Stimulated activated memory B cell treated with anti-CD40 and anti-IgM and Interleukin-4, amounts not matched to agents 10 μg/mL and 1 μg/mL and 100 μg/mL, for 72 hours (primary cell): ENCODE measurements at places on chromosomes 1 and 21.

GRCh38 chr1:45177452-45177851, 29.0 kb downstream of the ZSWIM5 start:
- no peak overlapping the region for H3K4me3 ChIP-seq
- H3K4me1 ChIP-seq: no peaks in the 10 kb centered on the region
- no peak overlapping the region for H3K27ac ChIP-seq
- ATAC-seq: no peak
- H3K27me3 ChIP-seq: peaks cover 11% of the 10 kb centered on the region
- H3K36me3 ChIP-seq: no peaks in the 10 kb centered on the region

DNA sequence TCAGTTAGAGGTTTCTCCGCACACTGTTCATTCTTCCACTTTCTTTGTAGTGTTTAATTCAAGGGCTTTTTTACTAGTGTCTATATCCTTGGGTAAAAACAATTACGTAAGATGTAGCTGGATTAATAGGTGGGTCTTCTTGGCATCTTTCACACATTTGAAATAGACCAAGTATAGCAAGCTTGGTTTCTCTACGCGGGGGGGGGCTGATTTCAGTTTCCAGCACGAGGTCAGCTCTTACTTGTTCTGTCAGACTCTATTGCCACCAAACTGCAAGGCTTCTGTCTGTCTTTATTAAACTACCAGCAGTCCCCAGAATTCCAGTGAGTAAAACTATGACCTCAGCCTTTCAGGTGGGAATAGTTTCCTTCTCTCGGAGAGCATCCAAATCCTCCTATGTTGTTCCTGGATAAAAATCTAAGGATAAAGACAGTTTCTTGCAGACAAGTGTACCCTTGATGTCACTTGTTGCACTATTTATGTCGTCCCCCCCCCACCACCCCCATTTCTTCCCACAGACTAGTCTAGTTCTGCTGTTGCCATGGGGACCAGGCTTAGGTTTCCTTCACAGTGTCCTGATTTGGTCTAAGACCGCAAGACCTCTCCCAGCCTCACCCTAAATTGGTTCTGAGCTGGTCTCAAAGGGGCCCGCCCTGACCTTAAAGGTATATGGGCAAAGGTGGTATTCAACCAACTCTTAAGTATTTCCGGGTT, 17.0 kb downstream of the SPATA46 start:
- H3K4me1 ChIP-seq: peaks cover 8% of the 10 kb centered on the region
- H3K4me3 ChIP-seq: no peak overlapping the region
- no peak for ATAC-seq
- H3K27me3 ChIP-seq: peaks cover 49% of the 10 kb centered on the region
- no peaks in the 10 kb centered on the region for H3K36me3 ChIP-seq
- H3K27ac ChIP-seq: no peak overlapping the region

DNA sequence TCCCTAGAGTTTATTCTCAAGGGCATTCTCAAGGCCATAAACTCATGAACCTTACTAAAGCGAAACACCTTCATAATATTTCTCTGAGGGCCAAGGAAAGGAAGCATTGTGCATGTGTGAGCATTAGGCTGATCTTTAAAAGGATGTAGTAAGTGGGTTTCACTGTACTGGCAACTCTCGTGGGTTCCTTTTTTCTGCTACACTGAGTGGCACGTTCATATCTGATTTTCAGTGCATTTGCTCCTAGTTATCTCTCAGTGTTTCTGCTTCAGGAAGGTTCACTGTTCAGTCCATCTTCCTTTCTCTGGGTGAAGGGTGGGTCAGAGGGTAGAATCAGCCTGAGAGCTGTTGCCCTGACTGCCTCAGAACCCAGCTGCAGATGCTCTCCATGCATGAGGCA, 192.8 kb upstream of the ADGRL2 start:
- H3K27me3 ChIP-seq: no peaks in the 10 kb centered on the region
- no peaks in the 10 kb centered on the region for H3K36me3 ChIP-seq
- H3K27ac ChIP-seq: no peak overlapping the region
- ATAC-seq: peak; percentile 31
- H3K4me1 ChIP-seq: no peaks in the 10 kb centered on the region

DNA sequence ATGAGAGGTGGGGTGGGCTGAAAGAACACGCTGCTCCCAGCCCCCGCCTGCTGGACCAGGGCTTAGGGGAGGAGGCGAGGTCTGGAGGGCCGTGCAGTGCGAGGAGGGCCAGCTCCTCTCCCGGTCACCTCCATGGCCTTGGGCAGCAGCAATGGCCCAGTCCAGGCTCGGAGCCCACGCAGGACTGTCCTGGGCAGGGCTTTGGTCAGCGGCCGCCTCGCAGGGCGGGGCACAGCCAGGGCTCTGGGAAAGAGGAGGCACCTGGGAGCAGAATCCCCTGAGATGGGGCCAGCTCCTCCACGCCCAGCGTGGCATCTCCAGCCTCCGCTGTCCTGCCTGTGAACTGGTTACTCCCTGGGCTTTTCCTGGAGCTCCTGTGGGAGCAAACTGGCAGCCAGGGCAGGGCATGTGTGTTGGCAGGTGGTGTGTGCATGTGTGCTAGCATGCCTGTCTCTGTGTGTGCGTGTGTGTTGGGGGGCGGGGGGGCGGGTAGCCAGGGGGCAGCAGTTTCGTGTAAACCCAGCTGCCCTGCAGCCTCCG, 27.4 kb downstream of the ARHGEF16 start:
- H3K4me3 ChIP-seq: no peak overlapping the region
- H3K27ac ChIP-seq: no peak overlapping the region
- H3K27me3 ChIP-seq: peaks cover 64% of the 10 kb centered on the region
- no peak for ATAC-seq
- H3K36me3 ChIP-seq: no peaks in the 10 kb centered on the region

GRCh38 chr1:21924503-21925005, 12.6 kb downstream of the HSPG2 start:
- H3K4me1 ChIP-seq: peaks cover 6% of the 10 kb centered on the region
- no peak overlapping the region for H3K27ac ChIP-seq
- H3K4me3 ChIP-seq: no peak overlapping the region
- ATAC-seq: no peak

DNA sequence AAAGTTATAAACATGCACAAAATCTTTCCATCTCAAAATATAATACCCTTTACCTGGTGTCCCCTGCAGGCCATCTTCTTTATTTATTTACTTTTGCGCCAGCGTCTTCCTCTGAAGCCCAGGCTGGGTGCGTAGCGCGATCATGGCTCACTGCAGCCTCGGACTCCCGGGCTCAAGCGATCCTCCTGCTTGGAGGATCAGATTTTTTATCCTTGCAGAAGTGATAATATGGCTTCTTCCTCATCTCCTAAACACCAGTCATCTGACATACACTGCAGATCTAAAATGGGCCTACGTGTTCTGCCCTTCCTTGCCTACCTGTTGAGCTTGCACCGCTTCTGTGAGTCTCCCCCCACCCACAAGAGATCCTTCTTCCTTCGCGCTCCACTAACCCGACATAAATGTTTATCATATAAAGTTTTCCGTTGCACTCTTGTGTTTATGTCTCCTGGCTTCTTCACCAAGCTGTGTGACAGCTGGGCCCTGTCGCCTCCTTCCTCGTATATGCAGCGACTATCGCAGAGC, 506 bp upstream of the SRP9 start:
- peaks cover 11% of the 10 kb centered on the region for H3K36me3 ChIP-seq
- peaks cover 21% of the 10 kb centered on the region for H3K4me1 ChIP-seq

DNA sequence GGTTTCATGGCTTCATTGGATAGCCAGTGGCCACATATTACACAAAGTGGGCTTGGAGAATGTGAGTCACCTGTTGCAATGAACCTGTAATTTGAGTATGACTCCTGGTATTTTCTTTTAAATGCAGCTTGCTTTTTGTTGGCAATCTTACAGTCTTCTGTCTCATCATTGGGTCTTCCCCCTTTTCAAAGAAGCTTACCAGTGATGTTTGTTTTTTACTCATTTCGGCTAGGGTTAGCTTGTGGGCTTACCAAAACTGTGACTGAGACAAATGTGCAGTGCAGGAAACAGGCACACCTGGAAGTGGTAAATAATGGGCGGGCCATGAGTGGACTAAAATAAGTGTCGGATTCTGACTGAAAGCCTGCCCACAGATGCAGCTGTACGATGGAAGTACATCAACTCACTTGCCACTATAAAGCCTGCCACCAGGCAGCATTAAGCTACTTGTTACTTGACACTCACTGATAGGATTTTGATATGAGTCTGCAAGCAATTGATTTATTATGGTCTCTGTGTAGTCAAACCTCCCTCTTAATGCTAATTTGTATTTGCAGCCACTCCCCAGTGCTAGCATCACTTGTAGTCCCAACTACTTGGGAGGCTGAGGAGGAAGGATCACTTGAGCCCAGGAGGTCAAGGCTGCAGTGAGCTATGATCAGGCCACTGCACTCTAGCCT, 4.2 kb downstream of the HHAT start:
- peak overlapping the region; percentile 72 for H3K27ac ChIP-seq
- peaks cover 43% of the 10 kb centered on the region for H3K4me1 ChIP-seq
- no peaks in the 10 kb centered on the region for H3K27me3 ChIP-seq

DNA sequence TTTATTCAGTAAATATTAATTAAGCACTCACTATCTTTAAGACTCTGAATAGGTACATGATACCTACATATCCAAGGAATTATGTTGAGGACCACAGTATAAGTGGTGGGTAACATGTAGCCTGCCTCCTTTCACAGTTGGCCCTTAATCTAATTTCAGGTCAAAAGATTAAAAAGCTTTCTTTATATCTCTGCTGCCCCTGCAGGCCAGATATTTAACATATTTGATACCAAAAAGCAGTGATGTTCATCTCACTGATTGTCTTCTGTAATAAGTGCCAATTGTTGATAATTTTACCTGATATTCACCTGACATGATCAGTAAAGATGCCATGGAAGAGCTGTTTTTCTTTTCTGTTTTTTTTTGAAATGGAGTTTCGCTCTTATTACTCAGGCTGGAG, 36.5 kb downstream of the RLF start:
- ATAC-seq: no peak
- no peak overlapping the region for H3K4me3 ChIP-seq
- peaks cover 17% of the 10 kb centered on the region for H3K36me3 ChIP-seq
- H3K4me1 ChIP-seq: no peaks in the 10 kb centered on the region
- no peak overlapping the region for H3K27ac ChIP-seq
- H3K27me3 ChIP-seq: no peaks in the 10 kb centered on the region

GRCh38 chr1:67489643-67490042, 59.4 kb upstream of the SERBP1 start:
- no peaks in the 10 kb centered on the region for H3K27me3 ChIP-seq
- no peaks in the 10 kb centered on the region for H3K4me1 ChIP-seq

DNA sequence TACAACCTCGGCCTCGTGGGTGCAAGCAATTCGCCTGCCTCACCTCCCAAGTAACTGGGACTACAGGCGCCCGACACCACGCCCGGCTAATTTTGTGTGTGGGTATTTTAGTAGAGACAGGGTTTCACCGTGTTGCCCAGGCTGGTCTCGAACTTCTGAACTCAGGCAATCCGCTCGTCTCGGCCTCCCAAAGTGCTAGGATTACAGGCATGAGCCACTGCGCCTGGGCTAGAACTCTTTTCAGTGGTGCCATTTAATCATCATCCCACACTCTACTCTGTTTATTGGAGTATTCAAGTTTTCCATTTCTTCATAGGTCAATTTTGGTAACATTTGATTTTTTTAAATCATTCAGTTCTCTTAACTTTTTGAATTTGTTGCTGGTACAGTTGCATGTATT, 101.3 kb downstream of the DHRS3 start:
- H3K4me3 ChIP-seq: no peak overlapping the region
- no peak overlapping the region for H3K27ac ChIP-seq
- H3K36me3 ChIP-seq: peaks cover 20% of the 10 kb centered on the region
- no peak for ATAC-seq

DNA sequence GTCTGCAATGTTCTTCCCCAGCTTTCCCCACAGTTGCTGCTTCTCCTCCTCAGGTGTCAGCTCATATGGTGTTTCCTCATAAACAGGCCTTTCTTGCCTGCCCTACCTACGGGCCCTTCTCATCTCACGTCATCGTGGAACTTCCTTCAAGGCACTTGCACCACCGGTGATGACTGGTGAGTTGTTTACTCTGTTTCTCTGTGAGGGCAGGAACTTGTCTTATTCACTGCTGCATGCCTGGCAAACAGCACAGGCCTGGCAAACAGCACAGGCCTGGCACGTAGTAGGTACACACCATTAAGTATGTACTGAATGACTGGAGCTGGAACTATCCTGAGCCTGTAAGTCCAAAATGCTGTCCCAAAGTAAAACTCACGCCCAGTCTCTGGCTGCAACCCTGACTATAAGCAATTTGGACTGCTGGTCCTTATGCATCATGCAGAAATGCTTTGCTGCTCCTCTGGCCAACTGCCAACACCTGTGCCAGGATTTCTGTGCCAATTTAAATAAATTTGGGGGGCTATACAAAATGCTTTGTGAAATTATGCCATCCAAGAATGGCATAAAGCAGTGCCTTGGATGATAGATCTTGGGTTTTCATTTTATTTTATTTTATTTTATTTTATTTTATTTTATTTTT, 25.7 kb downstream of the STK40 start:
- H3K36me3 ChIP-seq: peaks cover 62% of the 10 kb centered on the region
- H3K27ac ChIP-seq: peak overlapping the region; percentile 54
- ATAC-seq: no peak

- H3K27me3 ChIP-seq: no peaks in the 10 kb centered on the region
- H3K4me1 ChIP-seq: no peaks in the 10 kb centered on the region
- no peaks in the 10 kb centered on the region for H3K36me3 ChIP-seq
- H3K27ac ChIP-seq: no peak overlapping the region
- no peak overlapping the region for H3K4me3 ChIP-seq
These were observed 79.1 kb upstream of the IVNS1ABP start for GRCh38 chr1:185396126-185396525.

GRCh38 chr1:203593723-203594122, 32.9 kb upstream of the ATP2B4 start:
- ATAC-seq: peak; percentile 69
- no peak overlapping the region for H3K27ac ChIP-seq
- peaks cover 38% of the 10 kb centered on the region for H3K27me3 ChIP-seq

- no peaks in the 10 kb centered on the region for H3K27me3 ChIP-seq
- peak overlapping the region; percentile 77 for H3K27ac ChIP-seq
- peaks cover 64% of the 10 kb centered on the region for H3K4me1 ChIP-seq
These were observed 3.5 kb upstream of the SH3BGRL3 start for GRCh38 chr1:26276432-26276838.

DNA sequence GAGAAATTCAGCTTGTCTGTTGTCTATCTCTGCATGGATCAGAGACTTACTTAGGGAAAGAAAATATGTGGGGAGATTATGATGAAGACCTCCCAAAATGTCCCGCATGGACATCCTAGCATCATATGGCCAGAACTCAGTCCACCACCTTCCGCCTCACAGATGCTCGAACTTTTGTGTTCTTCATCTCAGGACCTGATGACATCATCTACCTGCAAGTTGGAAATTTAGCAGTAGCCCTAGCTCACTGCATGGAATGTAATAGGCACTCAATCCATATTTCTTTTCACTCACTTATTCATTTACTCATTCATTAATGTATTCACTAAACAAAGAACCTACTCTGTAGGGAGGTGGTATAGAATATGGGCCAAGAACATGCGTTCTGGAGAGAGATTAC, 96.8 kb downstream of the CLIC6 start:
- no peak overlapping the region for H3K4me3 ChIP-seq
- H3K27me3 ChIP-seq: no peaks in the 10 kb centered on the region
- H3K4me1 ChIP-seq: no peaks in the 10 kb centered on the region
- no peak overlapping the region for H3K27ac ChIP-seq
- ATAC-seq: no peak
